ENCODE measurements at places on chromosomes 6 and 20.

GRCh38 chr20:53034899-53035298 lies 62.7 kb downstream of the TSHZ2 start:
- DNase-seq: no peak

- no peak for DNase-seq
Observed at GRCh38 chr6:155630085-155630484, 174.4 kb upstream of the NOX3 start.

DNA sequence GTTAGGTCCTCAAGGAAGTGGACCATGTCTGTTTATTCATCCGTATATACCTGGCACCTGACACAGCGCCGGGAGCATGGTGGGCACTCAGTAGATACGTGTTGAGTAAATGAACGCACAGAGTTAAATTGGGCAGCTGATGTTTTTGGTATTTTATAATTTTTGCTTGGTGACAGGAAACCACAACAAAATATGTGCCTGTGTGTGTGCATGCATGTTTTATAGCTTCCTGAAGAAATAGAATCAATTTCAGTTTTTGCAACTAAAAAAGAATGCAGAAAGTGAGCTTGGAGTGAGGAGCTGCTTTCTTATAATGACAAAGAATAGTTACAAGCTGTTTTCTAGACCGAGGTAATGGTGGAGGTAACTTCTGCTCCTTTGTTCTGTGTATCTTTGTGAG lies 91.4 kb downstream of the PLCB4 start:
- DNase-seq: peak; percentile 70

DNA sequence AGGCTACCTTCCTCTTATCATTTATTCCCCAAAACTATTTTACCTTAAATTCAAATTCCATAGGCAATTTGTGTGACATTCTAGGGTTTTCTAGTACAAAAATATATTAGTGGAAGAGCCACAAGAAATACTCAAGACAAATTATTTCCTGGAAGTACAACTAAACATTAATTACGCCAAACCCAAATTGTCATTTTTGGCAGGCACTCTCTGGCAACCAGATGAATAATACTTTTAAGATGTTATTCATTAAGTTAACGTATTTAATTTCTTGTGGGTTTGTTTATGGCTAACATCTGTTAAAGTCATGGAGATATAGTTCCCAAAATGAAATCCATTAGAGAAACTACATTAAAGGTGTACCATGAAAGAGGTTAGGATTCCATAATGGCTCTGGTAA lies 40.5 kb downstream of the HMGN3 start:
- DNase-seq: no peak

DNA sequence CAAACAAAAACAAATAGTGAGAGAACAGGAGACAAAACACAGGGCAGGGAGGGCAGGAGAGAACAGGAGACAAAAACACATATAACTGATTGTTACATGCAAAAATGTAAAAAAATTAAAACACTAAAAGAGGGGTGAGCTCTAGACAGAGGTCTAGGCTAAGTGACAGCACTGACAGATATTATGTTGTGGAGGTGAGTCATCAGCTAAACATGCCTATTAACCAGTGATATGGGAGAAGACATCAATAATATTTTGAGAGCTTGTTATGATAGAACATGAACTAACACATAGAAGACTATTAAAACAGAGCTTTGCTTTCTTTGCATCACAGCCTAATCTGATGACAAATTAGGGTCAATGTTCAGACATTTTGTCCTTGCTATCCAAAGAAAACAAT lies 972.7 kb downstream of the PRIM2 start:
- no peak for DNase-seq

DNA sequence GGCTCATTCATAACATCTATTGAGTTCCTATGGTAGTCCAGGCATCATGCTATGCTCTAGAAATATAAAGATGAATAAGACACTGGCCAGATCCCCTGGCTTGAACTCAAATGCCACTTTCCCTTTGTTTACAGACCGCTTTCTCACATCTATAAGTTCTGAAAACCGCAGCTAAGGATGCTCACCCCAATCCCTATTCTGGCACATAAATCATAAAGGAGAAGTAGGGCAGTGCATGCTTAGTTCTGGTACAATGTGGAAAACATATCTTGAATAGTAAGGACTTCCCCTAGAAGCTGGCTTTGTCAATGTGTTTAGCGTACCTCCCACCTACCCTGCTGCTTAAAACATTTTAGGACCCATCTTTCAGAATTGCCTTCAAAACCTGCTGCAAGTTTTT lies 26.4 kb downstream of the MRS2 start:
- no peak for DNase-seq

DNA sequence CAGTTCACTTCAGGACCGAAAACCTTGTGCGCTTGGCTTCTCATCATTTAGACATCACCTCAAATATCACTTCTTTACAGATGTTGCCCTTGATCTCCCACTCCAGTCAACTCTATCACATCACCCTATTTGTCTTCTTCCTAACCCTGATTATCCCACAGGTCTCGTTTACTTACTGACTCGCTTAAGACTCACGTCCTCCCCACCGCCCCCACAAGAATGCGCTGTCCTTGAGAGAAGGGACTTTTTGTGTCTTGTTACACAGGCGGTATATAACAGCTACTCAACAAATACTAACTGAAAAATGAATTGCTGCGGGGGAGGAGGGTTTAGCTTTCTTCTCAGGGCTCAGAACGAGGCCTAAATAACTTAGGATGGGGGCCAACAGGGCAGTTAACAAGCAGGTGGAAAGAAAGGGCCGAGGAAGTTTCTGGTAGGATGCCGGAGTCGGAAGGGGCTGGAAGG lies 527 bp downstream of the TOMM34 start:
- DNase-seq: peak; percentile 85

DNA sequence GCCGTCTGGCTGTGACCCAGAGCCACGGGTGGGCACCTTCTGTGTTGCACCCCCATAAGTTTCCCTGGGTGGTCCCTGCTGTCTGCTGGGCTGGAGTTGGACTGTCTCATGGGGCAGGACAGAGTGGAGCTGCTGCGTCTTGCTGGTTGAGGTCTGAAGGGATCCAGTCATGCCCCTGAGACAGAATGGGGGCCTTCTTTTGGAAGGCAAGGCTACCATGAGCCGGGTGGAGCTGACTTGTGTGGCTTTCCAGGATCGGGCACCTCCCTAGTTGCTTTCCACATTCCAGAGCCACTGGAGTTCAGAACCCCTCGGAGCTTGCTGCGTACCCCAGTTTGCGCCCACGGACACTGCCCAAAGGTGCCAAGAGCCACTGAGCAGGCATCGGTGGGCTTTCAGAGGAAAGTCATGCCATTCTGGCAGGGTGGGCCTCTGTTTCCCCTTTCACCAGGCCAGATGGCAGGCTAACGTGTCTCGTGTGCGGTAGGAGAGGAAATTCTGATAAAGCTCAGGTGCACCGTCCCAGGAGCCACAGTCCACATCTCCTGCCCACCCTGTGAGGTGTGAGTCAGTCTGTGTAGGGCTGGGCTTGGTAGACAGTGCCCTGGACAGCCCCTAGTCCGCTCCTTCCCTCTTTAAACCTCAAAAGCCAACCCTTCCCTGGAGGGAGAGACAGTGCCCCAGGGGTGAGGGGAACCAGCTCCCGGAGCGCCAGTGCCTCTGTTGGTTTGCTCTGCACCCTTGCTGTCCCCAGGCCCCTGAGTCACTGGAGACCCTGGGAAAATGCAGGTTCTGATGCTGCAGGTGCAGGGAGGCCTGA lies 125.3 kb downstream of the SYCP2 start:
- no peak for DNase-seq

- no peak for DNase-seq
Observed at GRCh38 chr20:48604426-48604825, 223.4 kb downstream of the PREX1 start.

DNA sequence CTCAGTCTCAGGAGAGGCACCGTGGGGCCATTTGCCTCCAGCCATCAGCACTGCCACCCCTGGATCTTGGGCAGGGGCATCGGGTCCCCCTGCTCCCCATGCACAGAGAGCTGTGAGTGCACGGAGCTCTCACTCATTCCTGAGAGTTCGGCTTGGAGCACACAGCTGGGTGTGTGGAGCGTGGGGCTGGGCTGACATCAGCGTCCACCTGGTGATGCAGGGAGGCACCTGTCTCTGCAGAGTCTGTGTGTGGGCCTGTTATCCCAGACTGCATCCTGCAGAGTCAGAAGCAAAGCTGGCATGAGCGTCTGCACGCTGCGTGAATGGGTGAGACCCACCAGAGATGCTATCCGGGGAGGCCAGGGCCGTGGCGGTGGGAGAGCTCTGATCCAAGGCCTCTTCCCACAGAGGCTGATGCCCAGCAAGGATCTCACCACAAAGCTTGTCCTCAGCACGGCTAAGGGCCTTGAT lies 248.8 kb upstream of the AFDN start:
- no peak for DNase-seq

GRCh38 chr20:63062188-63063140 lies 55.7 kb upstream of the BHLHE23 start:
- DNase-seq: no peak

DNA sequence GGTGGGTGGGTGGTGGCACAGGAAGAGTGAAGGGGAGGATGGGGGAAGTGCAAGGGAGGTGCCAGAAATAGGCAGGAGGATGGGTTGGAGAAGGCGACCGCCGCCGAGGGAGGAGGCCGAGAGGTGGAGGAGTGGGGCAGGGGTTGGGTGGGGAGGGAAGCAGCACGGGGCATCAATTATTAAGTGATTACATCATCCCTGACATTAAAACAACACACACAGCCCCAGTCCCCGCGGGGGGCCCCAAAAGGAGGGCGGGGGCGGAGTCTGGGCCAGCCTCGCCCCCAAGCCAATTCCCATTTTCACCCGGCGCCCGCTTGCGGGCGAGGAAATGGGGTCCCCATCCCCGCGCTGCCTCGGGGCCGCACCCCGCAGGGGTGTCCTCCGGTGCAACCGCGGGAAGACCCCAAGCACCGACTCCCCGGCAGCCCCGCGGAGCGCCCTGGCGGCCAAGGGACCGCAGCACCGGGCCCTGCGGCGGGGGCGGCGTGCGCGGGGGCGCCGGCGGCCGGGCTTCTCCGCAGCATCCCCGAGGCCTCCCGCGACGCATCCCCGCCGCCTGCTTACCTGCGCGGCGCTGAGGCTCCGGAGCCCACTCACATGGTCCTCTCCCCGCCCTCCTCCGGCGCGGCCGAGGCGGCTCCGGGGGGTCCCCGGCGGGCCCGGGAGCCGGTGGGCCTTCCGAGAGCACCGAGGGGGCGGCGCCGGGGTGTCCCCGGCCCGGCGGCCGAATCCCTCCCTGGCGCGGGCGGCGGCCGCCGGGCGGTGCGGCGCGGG lies 663 bp downstream of the FYN start:
- DNase-seq: peak; percentile 67

GRCh38 chr20:11112832-11113231 lies 439.0 kb upstream of the JAG1 start:
- no peak for DNase-seq

- no peak for DNase-seq
Observed at GRCh38 chr6:147546501-147547368, 38.2 kb downstream of the SAMD5 start.

DNA sequence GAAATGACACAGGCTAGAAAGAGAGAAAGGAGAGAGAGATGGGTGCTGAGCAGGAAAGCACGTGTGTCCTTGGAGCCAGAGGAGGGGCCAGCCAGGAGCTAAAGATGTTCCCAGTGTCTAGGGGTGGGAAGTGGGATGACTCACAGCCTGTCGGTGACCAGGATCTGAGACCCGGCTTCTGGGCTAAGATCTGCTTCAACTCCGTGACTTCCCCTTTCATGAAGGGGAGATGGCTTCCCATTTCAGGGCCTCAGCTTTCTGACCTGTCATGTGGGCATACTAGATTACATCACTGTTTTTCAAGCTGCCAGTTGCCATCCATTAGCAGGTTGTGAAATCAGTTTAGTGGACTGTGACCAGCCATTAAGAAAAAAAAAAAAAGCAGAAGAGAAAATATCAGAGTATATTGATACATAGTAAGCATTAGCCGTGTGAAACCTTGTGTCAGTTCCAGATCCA lies 5.4 kb downstream of the TGM3 start:
- DNase-seq: peak; percentile 90

GRCh38 chr20:53269380-53269779 lies 297.2 kb downstream of the TSHZ2 start:
- no peak for DNase-seq

DNA sequence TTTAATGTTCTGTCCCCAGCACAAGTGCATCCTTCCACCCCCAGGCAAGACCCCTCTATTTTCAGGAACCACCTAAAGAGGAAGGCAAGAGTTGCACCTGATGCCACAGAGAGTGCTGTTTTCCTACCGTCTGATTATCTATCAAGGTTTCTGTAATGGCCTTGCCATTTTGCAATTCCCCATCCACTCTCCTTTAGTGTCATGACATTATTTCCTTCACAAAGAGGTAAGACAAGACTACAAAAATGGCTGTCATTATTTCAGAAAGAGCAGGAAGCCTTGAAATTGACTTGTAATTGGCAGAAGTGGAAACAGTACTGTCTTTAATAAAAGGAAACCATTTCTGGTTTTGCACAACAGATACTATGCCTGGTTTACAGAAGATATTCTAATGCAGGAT lies 426.7 kb downstream of the PTPRT start:
- DNase-seq: no peak

- DNase-seq: no peak
Observed at GRCh38 chr20:31474758-31475427, at the start of the genes DEFB124 and REM1. Gene DEFB124, minus strand, starts transcription at chr20:31475127. Its CDS starts 2,114 bp downstream, at chr20:31473013. Gene REM1, plus strand, starts transcription at chr20:31475288. Its CDS starts 1,158 bp downstream, at chr20:31476446.

GRCh38 chr20:2178318-2179232 lies 76.9 kb downstream of the STK35 start:
- DNase-seq: peak; percentile 87

- peak; percentile 24 for DNase-seq
Observed at GRCh38 chr6:15062516-15063252, 183.2 kb upstream of the JARID2 start.

DNA sequence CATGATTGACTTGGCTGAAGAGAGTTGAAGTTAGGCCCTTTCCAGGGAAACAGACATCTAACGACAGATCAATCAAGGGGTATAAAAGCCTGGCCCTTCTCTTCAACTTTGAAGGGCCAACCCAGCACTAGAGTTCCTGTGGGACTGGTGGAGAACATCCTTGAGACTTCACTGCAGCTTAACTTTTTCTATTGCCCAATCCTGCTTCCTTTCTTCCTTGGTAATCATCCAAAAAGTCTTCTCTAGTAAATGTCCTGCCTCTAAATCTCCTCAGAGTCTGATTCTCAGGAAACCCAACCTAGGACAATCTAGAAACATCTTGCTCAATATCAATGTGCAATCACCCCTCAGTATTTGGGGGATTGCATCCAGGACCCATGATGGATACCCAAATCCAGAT lies 1.9 kb downstream of the MKKS start:
- DNase-seq: no peak

DNA sequence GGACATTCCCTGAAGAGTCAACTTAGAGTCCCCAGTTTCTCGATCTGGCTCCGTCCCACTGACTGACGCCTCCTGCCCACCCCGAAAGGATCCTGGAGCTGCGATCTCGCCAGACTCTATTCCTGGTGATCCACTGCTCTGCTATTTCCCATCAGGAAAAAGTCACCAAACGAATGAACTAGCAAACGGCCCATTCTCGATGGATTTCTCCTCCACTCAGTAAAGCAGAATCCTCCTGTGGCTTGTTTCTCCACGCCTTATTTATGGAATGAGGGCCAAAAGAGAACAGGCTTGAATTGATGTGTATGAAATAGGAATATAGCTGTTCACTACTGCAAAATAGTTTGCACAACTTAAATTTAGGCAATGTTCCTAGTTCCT lies 5.4 kb downstream of the NKX2-4 start:
- DNase-seq: peak; percentile 26
